Stimulated activated CD4-positive, alpha-beta T cell treated with anti-CD3 and anti-CD28 coated beads, Interleukin-4, amount 100 ng/mL, for 48 hours (primary cell): ENCODE measurements at places on chromosomes 1 and 21.
A peak's percentile ranks its signal among the peaks of the same experiment; 100 is the strongest.

GRCh38 chr1:113946678-113947387 lies 17.7 kb downstream of the HIPK1 start:
- no peak for DNase-seq

GRCh38 chr1:184329962-184330868 lies 56.6 kb upstream of the C1orf21 start:
- no peak for DNase-seq

GRCh38 chr1:212410231-212410820 lies 4.4 kb downstream of the PACC1 start:
- DNase-seq = no peak

- DNase-seq = peak; percentile 4
These were observed 123.9 kb downstream of the PTBP2 start for GRCh38 chr1:96845464-96845863.

DNA sequence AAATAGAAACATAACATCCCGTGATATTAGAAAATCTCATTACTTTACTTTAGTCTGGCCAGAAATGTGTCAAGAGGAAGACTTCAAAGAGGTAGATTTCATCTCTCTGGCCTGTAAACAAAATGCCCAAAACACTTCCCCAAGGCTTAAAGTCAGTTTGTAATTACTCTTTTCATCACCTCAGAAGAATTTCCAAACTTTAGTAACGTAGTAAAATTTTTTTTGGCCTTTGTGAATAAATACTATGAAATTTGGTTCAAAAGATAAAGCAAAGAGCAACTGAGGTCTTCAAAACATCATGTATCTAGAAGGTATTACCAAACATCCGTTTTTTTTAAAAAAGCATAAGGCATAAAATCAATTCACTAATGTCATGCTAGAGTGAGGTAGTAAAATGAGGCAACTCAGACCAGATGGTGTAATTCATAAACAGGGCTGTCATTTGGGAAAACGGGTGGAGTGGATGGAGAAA lies 51.4 kb downstream of the LEPR start:
- no peak for DNase-seq
